ENCODE measurements at places on chromosomes 2 and 18.
A peak's percentile ranks its signal among the peaks of the same experiment; 100 is the strongest.

GRCh38 chr2:204909791-204910190 lies 364.5 kb downstream of the PARD3B start:
- DNase-seq, result no peak

DNA sequence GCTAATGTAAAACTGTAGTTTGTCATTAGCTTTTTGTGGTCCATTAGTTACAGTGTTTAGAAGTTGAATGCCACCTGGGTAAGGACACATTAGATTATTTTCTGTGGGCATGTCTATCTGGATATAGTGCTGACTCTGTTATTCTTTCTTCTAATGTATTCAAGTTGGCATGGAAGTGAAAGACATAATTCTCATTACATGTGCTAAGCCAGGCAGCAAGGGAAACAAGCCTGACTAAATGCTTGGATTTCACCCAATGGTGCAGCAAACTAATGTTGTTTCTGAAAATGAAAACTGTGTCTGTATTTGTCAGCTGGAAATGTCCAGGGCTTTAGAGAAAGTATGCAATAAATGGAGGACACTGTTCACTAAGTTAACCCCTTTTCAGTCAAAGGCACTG lies 100.7 kb downstream of the NUP35 start:
- DNase-seq, result no peak

DNA sequence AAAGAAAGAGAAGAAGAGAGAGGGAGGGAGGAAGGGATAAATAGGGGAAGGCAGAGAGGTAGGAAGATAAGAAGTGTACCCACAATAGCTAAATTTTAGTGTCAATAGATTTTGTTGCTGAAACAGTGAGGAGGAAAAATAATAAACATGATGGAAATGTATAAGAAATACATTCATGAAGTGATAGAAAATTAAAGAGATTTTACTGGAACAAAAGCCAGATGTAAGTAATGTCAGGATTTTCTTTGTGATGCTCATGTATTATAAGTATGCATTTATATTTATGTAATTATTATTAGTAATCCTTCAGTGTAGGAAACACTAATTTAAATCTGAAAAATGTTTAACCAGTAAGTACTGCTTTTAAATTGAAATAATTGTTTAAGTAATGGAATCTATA lies 1125.2 kb upstream of the FANCL start:
- DNase-seq, result no peak

DNA sequence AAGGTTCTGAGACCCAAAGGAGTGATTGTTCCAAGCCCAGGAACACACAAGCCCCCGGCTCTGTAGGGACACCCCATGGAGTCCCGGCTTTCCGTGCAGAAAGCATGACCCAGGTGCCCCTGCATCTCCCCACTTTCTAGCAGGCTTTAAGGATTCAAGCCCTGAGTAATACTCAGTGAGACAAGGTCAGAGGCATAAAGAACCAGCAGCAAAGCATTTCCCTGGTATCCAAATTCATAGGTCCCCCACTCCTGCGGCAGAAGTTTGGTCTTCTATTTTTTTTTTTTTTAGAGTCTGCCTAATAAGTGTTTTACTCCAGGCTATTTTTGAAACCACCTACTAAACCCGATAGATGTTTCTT lies 16.3 kb downstream of the TSHZ1 start:
- DNase-seq, result no peak

- no peak for DNase-seq
Observed at GRCh38 chr2:108548208-108549003, 14.1 kb downstream of the LIMS1 start.

DNA sequence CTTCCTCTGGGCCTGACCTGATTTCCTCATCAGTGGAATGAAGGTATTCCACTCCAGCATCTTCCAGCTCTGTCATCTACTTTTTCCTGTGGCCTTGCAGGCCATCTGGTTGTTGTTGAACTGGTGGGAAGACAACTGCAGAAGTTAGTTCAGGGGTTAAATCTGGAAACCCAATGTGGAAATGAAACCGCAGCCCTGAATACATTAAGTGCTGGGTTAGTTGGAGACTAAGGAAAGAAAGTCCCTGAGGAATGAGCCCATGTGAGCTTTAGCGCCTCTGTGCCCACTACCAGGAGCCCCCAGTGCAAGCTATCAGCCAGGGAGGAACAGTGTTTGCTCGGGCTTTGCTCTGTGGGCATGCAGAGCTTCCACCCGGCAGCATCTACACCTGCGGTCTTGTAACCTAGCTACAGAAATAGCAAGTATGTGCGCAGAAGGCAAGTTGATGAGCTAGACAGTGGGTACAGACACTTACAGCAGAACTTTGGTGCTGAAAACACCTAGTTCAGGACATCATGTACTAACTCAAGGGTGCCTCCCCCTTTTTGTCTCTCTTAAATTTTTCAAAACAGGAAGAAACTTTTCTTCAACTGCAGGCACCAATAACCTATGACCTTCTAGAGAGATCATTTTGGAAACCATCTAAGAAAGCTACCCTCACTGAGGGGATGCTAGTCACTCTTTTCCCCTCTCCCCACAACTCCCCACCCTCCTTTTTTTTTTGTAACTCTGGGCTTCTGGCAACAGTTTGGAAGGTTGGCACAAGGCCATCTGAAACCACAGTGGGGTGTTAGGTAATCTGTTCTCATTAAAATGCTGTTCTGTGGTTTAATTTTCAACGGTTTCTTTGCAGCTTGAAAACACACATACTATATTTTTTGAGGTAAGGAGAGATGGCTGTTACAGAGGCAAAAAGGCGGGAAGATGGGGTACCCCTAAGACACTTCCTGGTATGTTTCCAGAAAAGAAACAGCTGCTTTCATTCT lies 18.3 kb upstream of the CXCR4 start:
- DNase-seq, result peak; percentile 44

DNA sequence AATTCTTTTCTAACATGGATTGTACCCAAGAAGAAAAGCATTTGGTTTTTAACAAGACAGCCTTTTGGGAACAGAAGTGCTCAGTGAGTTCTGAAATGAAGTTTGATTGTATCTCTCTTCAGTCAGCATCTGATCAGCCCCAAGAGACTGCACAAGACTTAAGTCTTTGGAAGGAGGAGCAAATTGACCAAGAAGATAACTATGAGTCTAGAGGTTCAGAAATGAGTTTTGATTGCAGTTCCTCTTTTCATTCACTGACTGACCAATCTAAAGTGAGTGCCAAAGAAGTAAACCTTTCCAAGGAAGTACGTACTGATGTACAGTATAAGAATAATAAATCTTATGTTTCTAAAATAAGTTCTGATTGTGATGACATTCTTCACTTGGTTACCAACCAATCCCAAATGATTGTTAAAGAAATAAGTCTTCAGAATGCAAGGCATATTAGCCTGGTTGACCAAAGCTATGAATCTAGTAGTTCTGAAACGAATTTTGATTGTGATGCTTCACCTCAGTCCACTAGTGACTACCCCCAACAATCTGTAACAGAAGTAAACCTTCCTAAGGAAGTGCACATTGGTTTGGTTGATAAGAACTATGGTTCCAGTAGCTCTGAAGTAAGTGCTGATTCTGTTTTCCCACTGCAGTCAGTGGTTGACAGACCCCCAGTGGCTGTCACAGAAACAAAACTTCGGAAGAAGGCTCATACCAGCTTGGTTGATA lies 31.2 kb downstream of the ZDBF2 start:
- DNase-seq, result no peak

DNA sequence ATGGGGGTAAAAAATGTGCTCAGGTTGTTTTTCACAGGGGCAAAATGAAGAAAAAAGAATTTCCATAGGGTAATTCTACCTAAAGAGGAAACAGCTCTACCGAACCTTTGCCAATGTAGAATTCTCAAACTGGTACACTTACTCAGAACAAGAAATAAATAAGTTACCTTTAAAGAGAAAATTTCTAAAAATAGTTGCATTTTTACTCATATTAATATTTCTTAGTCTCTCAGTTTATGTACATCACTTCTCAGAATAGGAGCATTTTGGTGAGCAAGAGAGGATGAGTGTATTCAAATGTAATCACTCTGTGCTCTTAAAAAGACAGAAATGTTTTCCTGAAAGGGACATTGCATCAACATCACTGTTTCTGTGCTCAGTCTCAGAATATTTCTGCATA lies 574.7 kb upstream of the SLC8A1 start:
- no peak for DNase-seq

DNA sequence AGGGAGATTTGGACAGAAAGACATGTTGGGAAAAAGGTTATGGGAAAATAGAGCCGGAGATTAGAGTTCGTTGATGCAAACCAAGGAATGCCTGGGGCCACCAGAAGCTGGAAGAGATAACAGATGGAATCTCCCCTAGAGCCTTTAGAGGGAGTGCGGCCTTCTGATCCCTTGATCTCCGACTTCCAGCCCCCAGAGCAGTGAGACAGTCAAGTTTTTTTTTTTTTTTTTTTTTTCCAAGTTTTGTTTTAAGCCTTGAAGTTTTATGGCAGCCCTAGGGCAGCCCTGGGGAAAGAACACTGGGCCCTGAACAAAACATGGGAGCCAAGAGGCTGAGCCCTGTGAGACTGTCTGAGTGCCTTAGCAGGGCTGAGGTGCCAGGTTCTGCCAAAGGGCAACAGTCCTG lies 6.5 kb downstream of the DGKD start:
- no peak for DNase-seq

- DNase-seq, result no peak
Observed at GRCh38 chr2:203583084-203583695, 48.1 kb upstream of the RAPH1 start.

DNA sequence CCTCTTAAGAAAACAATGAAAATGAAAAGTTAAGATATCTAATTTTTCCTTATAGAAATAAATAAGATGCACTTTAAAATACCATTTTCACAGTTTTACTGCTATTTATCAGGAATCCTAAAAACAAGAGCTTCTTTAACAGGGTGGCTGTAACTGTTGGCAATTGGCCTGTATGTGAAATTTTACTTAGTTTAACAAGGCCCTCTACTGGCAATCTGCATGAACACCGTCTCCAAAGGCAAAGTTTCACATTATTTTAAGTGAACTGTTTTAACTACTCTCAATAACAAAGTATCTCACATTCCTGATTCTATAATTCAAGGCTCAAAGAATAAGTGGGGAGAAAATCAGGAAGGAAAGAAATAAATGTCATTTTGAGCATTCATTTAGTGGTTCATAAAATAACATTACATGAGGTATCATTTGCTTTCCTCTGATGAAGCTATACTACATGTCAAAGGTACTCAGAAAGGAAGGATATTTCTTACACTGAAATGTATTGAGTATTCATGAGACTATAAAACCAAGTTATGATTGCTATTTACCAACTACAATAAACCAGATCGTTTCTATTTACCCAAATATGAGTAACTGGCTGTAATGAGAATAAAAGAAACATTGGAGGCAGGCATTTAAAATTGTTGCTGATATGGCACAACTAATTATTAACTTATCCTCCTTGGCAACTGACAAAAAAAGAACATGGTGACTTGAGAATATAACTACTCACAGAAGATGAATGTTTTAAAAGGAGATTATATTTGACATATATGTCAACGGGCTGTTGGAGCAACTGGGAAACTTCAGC lies 7.0 kb downstream of the NCKAP5 start:
- peak; percentile 23 for DNase-seq

GRCh38 chr2:195270466-195271039 lies 386.5 kb upstream of the SLC39A10 start:
- DNase-seq, result no peak

DNA sequence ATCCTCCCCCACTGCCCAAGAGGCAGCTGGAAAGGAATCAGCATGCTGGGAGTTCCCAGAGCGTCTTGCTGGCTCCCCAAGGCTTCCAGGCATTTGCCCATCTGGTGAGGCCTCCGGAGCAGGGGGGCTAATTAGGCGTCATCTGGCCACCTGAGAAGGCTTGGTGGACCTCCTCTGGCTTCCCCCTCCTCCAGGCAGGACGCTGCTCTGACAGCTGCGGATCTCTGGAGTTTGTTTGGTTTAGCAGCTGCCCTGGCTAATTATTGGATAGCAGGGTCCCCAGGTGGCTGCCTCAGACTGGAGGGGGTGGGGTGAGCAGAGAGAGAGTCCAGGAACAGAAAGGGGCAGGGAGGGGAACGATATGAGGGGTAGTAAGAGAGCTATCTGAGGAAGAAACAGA lies 425.2 kb upstream of the MEX3C start:
- no peak for DNase-seq

DNA sequence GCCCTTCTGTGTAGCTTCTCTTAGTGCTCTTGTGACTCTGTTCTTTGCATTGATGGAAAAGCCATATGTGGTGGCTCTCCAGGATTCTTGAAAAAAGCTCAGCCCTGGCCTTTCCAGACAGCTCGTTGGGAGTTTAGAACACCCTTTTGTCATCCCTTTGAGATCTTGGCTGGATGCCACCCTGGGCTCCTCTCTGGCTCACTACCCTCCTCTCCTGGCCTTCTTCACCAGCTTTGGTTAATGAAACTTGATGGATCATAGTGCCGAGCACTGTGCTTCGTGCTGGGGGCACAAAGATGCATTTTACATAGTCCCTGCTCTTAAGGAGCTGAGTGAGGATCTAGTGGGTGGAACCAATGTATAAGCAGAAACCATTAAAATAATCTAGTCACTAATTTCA lies 15.6 kb upstream of the FHOD3 start:
- DNase-seq, result no peak

GRCh38 chr18:13245481-13246000 lies 27.0 kb downstream of the LDLRAD4 start:
- DNase-seq, result no peak

- no peak for DNase-seq
Observed at GRCh38 chr2:128779301-128780095, 460.8 kb upstream of the HS6ST1 start.

GRCh38 chr2:150166313-150167051 lies 321.0 kb downstream of the RND3 start:
- DNase-seq, result no peak

DNA sequence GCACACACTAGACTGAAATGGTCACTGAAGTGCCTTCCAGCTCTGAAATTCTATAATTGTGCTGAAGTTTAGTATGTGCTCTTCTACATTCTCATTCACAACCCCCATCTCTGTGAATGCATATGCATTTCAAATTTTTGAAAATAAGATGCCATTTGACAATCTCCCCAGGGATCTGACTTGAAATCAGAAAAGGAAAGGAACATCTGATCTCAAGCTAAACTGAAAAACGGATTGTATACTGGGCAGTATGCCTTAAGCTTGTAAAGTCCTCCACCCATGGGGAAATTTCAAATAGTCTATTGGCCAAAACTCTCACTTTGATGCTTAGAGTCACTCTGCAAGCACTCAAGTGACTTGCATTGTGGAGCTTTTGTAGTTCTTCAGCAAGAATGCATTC lies 22.9 kb downstream of the FAP start:
- no peak for DNase-seq

DNA sequence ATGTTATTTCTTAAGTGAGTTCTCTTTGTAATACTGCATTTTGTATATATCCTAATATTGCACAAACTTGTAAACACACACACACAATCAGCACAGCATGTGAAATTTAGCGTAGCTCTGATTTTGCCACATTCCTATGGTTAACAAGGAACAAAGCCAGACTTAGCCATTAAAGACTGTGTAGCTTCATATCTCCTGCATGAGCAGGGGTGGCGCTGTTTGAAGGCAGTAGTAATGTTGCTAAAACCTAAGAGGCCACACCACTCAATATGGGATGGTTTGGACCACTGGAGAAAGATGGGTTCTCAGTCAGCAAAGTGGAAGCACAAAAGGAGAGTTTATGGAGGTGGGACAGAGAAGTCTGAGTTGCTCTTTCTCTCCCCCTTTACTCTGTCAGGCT lies 61.1 kb upstream of the RND3 start:
- no peak for DNase-seq

Data from GM13976 (cell line).